ENCODE measurements at places on chromosomes 4 and X.
A peak's percentile ranks its signal among the peaks of the same experiment; 100 is the strongest.

- DNase-seq = no peak
These were observed 88.1 kb upstream of the STOX2 start for GRCh38 chr4:183816882-183817509.

DNA sequence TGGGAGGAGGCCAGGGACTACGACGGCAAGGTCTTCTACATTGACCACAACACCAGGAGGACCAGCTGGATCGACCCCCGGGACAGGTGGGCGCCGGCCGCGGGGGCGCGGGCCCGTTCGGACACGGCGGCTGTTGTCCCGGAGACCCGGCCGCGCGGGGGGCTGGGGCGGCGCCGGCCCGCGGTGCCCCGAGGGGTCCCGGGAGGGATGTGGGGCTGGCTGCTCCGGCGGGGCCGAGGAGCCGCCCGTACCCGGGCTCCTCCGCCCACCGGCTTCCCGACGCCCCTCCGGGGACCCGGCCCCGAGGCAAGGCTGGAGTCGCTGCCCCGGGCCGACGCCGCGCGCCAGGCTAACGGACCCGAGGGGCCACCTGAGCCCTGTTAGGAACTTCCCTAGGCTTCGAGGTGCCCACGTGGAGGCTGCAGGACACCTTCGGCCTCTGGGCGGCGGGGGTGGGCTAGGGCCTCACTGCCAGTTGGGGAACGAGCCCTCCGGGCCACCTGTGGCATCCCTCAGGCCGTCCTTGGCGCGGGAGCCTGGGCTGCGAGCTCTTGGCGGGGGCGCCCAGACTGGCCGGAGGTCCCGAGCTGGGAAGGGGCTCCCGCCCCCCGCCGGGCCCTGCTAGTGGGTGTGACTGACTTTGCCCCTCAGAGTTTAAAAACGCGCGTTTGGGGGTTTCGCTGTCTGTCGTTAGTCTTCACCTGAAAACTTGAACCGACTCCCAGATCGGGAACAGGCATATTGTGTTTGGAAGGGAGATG lies 660 bp downstream of the WWC2 start:
- no peak for DNase-seq

DNA sequence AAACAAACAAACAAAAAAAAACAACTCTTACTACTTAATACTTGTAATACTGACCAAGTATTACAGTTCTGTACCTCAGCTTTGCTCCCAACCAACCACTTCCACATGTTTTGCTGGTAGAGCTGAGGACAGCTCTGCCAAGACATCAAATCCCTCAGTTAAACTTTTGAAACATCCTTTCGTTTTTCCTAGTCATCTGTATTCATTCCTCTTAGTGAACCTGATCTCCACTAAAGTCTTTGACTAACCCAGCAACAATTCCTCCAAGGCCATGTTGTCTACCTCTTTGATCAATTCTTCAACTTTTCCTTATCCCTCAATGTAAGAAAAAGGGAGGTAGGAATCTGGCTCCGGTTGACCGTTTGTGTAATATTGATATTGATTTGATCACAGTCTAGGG lies 247.5 kb downstream of the ARHGAP24 start:
- no peak for DNase-seq

- no peak for DNase-seq
These were observed 888.7 kb downstream of the RAB28 start for GRCh38 chr4:12595489-12595888.

- DNase-seq = no peak
These were observed 64.5 kb downstream of the SMC1A start for GRCh38 chrX:53357799-53358530.

GRCh38 chr4:164446516-164446915 lies 307.4 kb upstream of the SMIM31 start:
- DNase-seq = no peak

DNA sequence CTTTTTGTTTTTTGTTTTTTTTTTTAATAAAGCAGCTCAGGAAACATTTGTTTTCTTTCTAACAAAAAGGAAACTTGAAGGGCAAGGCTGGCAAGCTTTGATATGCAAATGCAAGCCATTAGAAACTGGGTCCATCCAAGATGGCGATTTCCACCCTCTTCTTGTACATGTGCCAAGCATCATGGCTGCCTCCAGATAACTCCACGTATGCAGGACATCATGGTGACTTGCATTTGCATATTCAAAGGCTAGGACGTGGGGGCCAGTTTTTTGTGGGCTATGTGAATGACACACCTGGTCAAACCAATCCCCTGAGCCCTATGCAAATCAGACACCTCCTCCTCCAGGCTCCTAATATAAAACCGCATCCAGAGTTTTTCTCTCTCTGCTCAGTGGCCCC lies 692.6 kb downstream of the FAM133A start:
- DNase-seq = no peak

- DNase-seq = no peak
These were observed 19.1 kb downstream of the BCOR start for GRCh38 chrX:40078489-40079227.

DNA sequence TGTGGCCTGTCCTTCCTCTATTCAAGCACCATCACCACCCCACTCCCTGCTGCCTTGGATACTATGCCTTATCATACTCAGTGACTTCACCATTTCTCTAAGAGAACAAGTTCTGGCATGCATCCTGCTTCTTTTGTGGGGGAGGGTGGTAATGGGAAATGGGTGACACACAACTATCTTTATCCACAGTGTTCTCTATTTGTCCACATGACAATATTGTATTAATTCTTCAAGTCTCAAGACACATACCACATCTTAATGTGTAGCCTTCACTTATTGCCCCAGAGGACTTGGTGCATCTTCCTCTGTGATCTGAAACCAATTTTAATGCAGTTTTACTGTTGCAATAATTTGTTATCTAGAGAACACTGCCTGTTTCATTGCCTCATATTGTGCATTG lies 29.3 kb upstream of the UGT2B7 start:
- no peak for DNase-seq

DNA sequence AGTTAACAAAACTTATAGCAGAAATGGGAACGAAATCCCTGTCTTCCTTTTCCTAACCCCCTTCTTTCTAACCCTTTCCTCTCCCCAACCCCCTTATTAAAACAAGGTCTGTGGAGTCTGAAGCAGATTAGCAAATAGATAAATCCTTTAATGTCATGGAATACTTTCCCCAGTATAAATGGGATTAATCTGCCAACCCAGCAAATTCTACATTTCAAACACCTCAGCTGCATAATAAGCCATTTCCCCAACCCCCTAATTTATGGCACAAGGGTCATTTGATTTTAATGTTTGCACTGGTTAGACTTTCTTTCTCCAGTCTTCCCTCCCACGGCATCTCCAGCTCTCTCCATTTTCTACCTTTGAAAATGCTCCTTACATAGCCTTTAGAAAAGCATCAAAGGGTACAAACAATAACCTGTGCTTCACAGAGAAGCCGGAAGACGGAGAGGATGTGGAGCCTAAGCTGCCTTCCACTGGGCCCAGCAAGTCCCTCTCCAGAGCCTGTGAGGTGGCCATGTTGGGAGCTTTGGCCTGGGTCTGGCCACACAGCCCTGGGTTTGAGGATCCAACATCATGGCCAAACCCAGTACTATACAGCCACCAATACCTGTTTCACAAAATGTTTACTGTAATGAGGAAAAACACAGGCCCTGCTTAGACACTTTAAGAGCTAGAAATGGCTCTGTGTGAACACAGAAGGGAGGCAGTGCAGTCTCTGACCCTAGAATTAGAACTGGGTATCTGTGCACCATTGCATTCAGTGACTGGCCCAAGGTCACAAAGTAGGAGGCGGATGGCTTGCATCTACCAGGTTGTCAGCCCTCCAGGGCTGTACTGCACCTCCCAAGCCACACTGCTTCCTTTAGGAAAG lies 56.9 kb upstream of the SPRY1 start:
- DNase-seq = no peak

DNA sequence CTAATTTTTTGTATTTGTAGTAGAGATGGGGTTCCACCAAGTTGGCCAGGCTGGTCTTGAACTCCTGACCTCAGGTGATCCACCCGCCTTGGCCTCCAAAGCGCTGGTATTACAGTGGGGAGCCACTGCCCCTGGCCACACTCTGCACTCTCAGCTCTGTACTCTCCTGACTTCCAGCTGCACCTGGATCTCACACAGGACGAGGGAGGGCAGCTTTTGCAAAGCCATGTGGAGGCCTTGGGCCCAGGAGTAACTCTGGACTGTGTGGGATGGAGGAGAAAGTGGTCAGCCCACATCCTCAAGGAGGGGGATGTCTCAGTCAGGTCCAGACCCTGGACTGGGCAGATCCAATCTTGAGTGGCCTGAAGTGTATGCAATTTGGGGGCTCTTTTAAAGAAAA lies 23.0 kb downstream of the NAT8L start:
- DNase-seq = no peak

DNA sequence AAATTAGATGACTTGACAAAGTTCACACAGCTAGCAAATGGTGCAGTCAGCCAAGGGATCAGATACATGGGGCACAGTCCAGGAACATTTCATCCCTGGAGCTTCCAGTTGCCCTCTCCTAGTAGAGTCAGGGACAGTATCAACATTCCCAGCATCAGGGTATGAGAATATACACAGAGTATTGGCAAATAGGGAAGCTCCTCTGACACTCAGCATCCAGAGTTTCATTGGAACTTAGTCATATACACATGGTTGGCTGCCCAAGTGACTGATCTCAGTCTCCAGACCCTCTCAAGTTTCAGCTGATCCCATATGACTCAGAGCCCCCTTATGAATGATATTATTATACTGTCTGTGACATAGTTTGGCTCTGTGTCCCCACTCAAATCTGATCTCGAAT lies 13.7 kb upstream of the KCTD8 start:
- no peak for DNase-seq

DNA sequence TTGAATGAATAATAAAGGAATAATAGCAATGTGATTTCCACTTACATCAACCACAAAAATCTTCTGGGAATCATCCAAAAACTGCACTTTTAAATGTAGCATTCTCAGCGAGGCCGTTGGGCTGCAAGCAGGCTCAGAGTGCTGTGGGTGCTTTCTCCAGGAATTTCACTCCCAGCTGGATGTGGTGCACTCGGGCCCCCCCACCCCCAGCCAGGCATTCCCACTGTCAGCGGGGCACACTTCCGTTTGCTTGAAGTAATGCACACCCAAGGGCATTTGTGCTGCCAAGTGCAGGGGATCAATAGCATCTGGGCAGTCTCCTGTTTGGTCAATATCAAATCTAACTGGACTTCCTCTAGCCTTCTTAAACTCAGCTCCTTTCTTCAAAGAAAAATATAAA lies at the start of gene FRMD7:
Gene FRMD7 (minus strand): TSS at position 278 of the 400 bp plus-strand sequence. CDS start 176 bp downstream, at position 102.
- no peak for DNase-seq

GRCh38 chr4:8409264-8410065 lies 31.1 kb downstream of the ACOX3 start:
- no peak for DNase-seq

DNA sequence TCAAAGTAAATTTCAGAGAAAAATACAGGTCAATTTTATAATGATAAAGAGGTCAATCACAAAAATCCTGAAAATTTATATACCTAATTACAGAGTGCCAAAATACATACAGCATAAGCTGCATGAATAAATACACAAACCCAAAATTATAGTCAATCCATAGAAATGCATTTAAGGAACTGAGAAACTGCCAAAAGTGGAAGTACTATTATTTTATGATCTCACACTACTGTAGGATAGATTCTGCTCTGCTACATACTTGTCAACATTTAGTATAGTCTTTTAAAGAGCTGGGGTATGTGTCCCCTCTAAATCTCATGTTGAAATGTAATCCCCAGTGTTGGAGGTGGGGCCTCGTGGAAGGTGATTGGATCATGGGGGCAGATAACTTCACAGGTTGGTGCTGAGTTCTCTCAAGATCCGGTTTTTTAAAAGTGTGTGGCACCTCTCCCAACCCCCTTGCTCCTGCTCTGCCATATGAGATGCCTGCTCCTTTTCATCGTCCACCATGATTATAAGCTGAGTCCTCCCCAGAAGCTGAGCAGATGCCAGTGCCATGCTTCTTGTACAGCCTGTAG lies 31.8 kb downstream of the CHIC2 start:
- DNase-seq = no peak

DNA sequence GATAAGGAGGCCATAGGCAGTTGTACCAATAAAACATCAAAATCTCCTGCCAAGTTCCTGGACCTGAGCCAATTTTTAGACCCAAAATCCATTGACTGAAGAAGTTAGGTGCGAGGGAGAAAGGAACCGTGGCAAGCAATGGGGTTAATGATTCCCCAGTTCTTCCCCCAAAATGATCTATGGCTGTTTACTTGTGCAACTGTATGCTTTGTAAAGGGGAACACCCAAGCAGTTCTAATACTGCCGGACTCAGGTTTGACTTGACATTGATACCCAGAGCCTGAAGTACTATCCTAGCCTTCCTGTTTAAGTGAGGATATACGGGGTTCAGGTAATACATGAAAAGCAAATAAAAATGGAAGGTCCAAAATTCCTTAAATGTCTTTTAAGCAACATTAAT lies 6.7 kb upstream of the EIF4E start:
- DNase-seq = no peak

DNA sequence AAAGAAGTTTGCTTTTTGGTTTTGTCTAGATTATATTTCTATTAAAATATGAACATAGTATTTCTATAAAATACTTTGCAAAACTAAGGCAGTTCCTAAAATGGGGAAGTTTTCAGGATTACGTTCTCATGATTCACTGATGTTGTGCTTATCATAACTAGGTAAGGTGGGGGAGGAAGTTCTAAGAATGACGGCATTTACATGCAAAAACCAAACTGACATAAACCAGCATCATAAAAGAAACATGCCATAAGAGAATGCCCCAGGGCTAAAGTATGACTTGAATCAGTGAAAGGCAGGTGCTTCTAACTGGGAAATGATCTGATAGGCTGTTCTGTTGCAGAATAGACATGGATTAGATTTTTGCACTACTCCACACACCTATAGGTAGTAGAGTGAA lies 204.7 kb upstream of the JADE1 start:
- no peak for DNase-seq

GRCh38 chr4:168153596-168154440 lies 61.5 kb downstream of the ANXA10 start:
- DNase-seq = peak; percentile 7

- DNase-seq = peak; percentile 32
These were observed 129.1 kb downstream of the CBR4 start for GRCh38 chr4:168880811-168881595.

DNA sequence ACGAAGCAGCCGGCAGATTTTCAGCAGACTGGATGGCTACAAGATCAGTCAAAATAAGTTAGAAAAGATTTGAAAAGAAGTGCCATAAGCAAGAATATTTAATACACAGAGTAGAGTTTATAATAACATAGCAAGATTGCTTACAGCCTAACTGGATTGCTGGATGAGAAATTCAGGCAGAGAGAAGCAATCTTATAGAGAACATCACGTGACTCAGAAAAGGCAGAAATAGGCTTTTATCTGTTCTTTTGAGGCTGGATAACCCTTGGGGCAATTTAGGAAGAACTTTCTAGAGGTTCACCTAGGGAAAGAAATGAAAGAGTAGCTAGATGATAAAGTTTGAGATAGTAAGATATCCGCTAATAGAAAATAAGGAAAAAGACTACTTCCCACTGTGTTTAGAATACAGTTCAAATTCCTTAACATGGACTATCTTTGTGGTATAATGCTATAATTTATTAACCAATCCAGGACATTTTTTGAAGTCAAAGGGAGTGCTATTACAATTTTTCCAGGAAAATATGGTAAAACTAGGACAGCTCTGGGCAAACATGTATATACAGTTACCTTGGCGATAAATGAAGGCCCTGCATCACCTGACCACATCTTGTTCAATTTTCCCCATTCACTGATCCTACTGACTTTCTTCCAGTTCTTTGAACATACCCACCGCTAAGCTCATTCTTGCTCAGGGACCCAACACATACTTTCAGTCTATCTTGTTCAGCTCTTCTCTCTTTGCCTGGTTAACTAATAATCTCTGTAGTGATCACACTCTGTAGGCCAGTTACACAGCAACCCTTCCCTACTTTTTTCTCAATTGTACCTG lies 12.7 kb upstream of the SPCS3 start:
- DNase-seq = no peak

- DNase-seq = no peak
These were observed 38.1 kb downstream of the GPR174 start for GRCh38 chrX:79182616-79183015.
